ENCODE measurements at places on chromosomes 1 and 21.

DNA sequence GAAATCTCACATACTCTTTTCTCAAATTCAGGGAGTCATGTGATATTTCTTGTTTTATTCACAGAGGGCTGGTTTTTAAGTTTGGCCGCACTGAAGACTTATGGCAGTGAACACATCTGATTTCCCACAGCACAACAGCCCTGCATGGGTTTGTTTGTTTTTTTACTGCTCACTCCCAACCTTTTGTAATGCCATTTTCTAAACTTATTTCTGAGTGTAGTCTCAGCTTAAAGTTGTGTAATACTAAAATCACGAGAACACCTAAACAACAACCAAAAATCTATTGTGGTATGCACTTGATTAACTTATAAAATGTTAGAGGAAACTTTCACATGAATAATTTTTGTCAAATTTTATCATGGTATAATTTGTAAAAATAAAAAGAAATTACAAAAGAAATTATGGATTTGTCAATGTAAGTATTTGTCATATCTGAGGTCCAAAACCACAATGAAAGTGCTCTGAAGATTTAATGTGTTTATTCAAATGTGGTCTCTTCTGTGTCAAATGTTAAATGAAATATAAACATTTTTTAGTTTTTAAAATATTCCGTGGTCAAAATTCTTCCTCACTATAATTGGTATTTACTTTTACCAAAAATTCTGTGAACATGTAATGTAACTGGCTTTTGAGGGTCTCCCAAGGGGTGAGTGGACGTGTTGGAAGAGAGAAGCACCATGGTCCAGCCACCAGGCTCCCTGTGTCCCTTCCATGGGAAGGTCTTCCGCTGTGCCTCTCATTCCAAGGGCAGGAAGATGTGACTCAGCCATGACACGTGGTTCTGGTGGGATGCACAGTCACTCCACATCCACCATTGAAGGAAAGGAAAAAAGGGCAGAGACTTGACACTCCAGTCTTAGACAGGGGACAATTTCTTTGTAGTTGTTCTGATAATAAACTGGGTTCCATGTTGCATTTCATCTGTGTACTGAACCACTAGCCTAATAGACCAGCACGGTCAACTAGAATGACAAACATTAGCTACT, 22.8 kb downstream of the TMEM50A start:
- no peak for DNase-seq

- peak; percentile 21 for DNase-seq
Measured at GRCh38 chr1:26477446-26478152, 5.4 kb downstream of the HMGN2 start.

- no peak for DNase-seq
Measured at GRCh38 chr1:56920591-56921001, 45.2 kb downstream of the C8B start.

- DNase-seq: no peak
Measured at GRCh38 chr1:97909266-97909665, 11.6 kb downstream of the DPYD start.

DNA sequence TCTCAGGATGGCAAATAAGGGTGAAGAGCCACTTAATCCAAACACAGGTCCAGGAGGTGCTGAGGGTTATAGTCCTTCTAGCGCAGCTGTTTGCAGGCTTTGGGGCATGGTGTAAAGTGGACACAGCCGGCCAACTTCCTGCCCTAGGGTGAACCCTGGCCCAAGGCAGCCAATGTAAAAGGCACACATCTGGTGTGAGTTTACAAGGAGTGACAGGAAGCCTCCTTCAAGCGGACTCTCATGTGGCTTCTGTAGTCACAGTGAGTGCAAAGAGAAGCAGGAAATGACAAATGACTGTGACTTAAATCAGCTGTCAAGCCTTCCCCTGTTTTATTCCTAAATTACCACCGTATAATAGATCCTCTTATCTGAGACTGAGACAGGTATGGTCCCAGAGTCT, 213.0 kb downstream of the CRB1 start:
- DNase-seq: no peak

DNA sequence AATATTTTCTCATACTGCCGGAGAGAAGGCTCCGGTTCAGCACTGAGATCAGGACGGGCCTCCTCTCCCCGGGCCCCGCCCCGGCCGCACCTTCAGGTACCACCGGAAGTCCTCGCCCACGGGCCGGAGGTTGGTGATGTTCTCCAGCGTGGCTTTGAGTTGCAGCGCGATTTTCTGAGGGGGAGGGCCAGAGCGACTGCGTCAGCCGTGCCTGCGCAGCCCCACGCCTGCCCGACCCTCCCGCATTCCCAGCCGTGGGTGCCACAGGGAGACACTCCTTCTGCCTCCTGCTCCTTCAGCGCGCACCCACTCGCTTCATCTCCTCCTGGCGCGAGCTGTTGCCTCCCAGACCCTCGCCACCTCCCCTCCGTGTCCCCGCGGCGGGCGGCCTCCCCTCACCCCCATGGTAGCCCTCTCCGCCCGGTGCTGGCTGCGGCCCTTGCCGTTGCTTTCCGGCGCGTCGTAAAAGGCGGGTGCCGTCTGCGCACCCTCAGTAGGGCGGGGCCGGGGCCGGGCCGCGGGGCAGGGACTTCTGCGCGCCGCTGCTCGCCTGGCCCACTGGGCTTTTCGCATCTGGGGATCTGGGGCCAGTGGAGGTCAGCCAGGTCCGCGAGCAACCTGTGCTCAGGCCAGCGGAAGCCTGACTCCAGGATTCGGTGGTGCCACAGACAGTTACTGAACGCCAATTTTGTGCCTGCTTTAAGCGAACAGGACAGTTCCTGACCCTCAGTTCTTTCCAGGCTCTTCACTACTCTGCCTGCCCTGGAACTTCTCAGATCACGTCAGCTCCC, at the start of gene CZIB:
Gene CZIB (minus strand): TSS at position 464 of the 791 bp plus-strand sequence. CDS start 59 bp downstream, at position 405.
- DNase-seq: peak; percentile 93

- no peak for DNase-seq
Measured at GRCh38 chr1:155210314-155211104, 2.0 kb downstream of the MTX1 start.

GRCh38 chr1:116573431-116574095, 2.7 kb upstream of the CD58 start:
- DNase-seq: peak; percentile 90

GRCh38 chr1:226304291-226304955, 4.5 kb downstream of the LIN9 start:
- DNase-seq: no peak

- DNase-seq: peak; percentile 22
Measured at GRCh38 chr1:87644579-87645190, 316.0 kb downstream of the LMO4 start.

DNA sequence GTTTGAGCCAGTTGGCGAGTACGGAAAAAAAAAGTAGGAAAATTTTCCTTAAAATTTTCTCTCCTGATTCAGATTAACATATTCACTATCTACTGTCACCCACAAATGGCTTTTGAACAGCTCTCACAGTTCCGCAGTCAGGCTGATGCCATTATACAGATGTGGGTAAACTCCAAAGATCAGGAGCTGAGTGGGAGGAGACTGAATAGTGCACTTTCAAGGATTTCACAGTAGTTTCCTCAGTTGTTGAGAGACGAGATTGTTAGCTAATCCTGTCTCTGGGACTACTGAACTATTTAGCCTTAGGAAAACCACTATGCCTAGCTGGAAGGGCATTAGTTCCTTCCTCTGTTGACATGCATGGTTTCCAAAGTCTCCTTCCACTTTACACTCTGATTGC, 3.2 kb upstream of the DISP1 start:
- no peak for DNase-seq

GRCh38 chr21:14361958-14362357, 21.0 kb downstream of the HSPA13 start:
- no peak for DNase-seq

DNA sequence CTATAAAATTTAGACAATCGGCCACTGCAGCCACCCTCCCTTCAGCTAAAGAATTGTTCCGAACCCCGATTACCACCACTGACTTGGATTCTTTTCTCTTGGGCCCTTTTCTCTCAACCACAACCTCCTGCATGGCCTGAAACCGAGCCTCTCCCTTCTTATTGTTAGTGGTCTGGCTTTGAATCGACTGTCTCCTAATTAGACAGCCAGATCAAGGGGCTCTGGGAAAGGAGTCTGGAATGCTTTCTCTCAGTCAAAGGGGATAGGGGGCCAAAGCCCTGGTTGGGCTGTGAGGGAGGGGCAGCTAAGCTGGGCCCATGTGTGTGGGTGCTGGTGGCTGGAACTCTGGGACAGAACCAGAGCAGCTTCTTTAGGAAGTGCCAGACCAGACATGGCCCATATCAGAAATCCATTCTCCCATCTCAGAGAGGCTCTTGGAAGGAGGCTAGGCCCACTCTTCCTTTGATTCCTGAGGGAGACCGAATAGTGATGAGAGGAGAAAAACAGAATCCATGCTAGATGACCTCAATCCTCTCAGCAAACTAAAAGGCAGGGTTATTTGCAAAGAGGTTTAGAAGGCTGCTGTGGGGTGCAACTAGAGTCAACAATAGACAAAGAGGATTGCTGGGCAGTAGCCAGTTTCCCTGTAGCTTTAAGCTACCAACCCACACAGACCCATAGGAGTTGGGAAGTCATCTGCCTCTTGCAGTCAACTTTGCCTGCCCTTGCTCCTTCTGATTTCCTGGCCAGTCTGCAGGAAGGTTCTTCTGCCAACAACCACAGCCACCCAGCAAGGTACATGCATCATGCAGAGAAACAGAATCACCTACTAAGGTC, 117.6 kb downstream of the AK5 start:
- DNase-seq: no peak

- no peak for DNase-seq
Measured at GRCh38 chr1:5973771-5974170, 18.5 kb downstream of the NPHP4 start.

DNA sequence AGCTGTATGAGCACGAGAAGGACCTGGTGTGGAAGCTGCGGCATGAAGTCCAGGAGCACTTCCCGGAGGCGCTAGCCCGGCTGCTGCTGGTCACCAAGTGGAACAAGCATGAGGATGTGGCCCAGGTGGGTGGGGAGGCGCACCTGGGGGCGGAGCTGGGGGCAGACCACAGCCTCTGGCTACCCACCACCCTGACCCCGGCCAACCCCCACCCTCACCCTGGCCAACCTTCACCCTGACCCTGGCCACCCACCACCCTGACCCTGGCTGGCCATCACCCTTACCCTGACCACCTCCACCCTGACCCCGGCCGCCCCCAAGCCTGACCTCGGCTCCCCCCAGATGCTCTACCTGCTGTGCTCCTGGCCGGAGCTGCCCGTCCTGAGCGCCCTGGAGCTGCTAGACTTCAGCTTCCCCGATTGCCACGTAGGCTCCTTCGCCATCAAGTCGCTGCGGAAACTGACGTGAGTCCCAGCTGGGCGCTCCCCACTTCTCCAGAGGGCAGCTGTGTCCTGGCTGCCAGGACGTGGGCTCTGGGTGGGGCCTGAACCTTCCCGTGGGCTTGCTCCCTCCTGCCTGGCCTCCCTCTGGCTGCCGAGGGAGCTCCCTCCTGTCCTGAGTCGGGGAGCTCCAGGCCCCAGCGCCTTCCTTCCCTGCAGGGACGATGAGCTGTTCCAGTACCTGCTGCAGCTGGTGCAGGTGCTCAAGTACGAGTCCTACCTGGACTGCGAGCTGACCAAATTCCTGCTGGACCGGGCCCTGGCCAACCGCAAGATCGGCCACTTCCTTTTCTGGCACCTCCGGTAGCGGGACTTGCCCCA, 69.5 kb downstream of the PIK3CD start:
- no peak for DNase-seq

GRCh38 chr1:36385410-36386264, at the start of gene STK40:
TSS of gene STK40 (minus strand) at chr1:36385924. CDS start at chr1:36361332, 24,592 bp downstream.
- peak; percentile 99 for DNase-seq

GRCh38 chr1:36937371-36937770, 96.9 kb downstream of the GRIK3 start:
- DNase-seq: no peak

GRCh38 chr1:164363980-164364379, 195.0 kb upstream of the PBX1 start:
- no peak for DNase-seq

DNA sequence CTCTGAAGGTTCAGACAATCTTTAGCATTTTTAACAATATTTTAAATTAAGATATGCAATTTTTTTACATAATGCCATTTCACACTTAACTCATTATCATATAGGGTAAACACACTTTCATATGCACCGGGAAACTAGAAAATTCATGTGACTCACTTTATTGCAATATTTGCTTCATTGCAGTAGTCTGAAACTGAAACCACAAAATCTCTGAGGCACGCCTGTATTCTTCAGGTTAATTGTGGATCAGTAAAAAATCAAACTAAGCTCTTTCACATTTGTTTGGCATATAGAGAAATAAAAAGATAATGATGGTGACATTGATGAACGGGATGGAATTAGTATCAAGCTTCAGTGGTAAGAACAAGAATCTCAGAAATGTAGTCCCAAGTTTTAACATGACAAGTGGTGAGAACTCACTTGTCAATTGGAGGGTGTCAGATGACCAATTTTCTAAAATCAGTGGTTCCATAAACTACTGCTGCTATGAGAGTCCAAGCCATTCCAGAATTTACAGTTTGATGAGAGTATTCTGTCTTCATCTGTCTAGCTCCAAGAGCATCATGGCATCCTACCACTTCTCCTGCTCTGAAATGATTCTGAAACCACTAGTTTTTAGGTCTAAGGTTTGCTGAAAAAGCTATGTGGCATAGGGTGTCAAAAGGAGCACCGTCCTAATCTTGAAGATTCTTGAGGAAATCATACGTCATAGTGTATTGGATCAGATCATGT, 281.0 kb downstream of the PTPRC start:
- no peak for DNase-seq

DNA sequence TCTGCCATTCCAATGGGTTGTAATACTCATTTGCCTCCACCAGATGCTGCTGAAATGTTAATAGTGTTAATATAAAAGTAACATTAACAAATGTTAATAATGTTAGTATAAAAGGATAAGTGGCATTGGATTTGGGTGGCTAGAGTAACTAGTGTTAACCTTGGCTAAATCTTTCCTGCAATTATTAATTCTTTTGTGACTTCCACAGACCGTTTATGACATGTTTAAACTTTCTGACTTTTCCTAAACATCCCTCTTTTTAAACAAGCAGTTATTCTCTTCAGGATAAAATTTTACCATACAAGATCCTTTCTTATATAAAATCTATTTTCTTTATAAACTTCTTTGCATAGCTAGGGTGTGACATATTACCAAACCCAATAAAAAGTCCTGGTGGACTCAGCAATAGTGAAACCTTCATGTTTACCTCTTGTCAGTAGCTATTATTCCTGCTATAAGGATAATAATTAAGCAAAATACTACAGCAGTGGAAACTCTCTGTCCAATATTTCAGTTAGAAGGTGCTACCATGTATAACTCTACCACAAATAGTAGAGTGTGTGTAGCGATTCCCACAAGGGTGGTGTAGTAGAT, 41.5 kb downstream of the CCDC30 start:
- DNase-seq: no peak

DNA sequence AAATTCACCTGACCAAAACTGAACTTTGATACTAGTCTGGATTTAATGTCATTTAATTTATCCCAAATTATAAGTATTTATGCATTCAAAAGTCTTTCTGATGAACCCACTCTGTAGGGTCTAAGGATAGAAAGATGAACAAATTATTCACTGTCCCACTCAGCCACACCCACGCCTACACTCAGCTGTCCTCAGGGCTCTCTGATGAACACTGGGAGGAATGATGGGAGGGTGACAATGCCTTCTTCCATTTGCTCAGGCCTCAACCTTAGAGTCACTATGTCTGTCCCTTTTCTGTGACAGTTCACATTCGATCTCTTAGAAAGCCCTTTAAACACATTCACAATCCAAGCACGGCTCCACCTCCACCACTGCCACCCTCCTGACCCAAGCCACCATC, 41.8 kb downstream of the KCNJ6 start:
- no peak for DNase-seq

Data from hematopoietic multipotent progenitor cell treated with erythropoietin and hydrocortisone succinate and interleukin-3 and kit ligand, for 8 days (in vitro differentiated cells).